ENCODE measurements at places on chromosomes 3 and 15.

GRCh38 chr3:132448216-132448961 lies 31.1 kb downstream of the DNAJC13 start:
- DNase-seq = no peak

GRCh38 chr3:50518436-50518835 lies 15.0 kb upstream of the CACNA2D2 start:
- no peak for DNase-seq

DNA sequence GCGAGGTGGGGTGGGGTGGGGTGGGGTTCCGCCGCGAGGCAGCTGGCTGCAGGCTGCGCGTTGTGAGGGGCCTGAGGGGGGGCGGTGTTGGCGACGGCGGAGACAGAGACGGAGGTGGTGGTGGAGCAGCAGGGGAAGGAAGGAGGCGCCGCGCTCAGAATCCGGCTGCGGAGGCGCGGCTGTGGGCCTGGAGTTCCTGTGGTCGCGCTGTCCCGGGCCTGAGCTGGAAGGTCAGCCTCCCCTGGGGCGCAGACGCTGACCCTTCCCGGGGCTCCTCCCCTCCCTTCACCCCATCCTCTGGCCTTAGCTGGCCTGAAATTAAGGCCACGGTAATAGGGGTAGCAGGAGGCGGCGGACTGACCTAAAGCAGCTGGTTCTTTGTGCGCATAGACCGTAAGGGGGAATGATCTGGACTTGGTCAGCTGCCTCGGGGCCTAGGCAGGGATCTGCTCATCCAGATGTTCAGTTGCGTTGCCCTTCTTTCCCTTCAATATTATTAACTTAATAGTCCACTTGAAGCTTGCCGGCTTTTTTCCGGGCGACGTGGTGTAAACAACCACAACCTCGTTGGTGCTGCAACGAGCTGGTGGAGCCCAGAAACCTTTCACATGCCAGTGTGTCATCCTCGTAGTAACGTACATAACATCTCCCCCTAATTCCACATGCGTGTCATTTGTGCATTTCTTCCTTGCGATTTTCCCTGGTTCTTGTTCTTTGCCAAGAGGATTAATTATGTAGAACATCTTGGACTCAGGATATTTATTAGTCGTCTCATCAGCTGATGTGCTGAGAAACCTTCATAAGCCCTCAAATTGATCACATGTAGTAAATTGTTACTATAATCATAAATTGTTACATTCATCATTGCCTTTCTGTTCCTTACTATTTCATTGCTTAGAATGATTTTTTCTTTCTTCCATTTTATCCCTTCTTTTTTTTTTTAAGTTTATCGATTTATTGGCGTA lies 626 bp downstream of the SEC62 start:
- peak; percentile 29 for DNase-seq

GRCh38 chr15:43241100-43241499 lies 20.3 kb upstream of the EPB42 start:
- DNase-seq = no peak

GRCh38 chr15:95292785-95293450 lies 1037.6 kb upstream of the NR2F2 start:
- no peak for DNase-seq

DNA sequence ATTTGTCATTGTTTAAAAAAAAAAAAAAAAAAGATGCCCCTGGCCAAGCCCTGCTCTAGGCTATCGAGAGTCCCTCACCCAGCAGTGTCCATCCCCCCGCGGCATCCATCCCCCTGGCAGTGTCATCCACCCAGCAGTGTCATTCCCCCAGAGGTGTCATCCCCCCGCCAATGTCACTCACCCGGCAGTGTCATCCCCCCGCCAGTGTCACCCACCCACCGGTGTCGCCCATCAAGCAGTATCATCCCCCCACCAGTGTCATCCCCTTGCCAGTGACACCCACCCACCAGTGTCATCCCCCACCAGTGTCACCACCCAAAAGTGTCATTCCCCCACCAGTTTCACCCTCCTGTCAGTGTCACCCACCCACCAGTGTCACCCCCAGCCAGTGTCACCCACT lies 99.3 kb upstream of the PRR20G start:
- DNase-seq = no peak

DNA sequence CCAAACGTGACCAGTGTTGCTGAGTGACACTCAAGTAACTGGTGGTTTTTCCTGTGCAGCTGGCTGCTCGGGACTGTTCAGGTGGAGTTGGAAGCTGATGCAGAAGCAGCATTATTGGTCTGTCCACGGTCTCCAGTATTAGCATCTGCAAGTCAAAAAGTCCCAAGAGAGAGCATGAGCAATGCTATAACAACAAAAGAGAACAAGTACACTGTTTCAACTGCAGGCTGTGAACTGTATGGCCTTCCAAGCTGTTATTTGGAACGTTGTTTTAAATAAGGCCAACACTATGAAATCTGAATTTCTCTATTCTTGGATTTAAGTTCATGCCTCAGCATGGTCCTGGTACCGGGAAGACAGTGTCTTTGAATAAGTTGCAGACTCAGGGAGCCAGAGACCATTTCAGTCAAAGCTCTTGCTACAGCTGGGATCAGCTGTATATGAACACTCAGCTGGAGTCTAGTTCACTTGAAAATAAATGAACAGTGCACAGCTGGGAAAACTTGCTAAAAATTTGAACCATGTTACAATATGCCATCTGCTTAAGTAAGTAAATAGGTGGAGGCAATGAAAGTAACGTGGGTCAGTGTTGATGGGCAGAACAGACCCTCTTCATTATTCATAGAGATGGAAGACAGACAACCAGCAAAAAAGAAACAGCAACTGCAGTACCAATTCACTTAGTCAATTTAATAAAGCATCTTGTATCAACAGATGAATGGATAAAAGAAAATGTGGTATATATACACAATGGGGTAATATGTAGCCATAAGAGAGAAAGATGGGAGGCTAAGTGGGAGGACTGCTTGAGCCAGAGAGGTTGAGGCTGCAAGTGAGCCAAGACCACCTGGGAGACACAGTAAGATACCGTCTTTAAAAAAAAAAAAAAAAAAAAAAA lies 45.1 kb downstream of the NR1I2 start:
- DNase-seq = no peak

DNA sequence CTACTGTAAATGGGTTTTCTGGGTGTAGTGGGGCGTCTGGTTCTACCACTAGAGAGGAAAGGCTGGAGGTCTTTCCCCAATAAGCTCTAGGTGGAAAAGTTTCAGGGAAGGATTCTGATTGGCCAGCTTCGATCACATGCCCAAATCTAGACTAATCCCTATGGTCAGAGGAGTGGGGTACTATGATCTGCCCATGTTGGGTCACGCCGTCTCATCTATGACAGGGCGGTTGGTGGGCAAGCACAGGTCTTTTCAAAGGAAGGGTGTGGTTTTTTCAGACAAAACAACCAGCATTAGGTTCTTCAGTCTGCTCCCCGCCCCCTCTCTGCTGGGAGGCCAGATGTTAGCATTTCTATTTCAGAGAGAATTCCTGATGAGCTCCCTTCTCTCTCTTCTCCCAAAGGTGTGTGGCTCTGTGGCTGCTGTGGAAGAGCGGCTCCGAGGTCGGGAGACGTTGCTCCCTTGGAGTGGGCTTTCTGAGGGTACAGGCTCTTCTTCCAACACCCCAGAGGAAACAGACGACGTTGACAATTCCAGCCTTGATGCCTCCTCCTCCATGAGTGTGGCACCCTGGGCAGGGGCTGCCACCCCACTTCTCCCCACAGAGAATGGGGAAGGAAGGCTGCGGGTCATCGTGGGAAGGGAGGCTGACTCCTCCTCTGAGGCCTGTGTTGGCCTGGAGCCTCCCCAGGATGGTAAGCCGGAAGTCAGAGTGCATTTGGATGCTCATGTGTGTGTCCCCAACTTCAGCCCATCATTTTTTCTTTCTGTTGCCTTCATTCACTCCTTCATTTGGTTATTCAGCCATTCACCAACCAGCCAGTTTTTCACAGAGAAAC lies 9.7 kb upstream of the TATDN2 start:
- DNase-seq = peak; percentile 31

- no peak for DNase-seq
Observed at GRCh38 chr3:8621872-8622271, 22.7 kb downstream of the SSUH2 start.

DNA sequence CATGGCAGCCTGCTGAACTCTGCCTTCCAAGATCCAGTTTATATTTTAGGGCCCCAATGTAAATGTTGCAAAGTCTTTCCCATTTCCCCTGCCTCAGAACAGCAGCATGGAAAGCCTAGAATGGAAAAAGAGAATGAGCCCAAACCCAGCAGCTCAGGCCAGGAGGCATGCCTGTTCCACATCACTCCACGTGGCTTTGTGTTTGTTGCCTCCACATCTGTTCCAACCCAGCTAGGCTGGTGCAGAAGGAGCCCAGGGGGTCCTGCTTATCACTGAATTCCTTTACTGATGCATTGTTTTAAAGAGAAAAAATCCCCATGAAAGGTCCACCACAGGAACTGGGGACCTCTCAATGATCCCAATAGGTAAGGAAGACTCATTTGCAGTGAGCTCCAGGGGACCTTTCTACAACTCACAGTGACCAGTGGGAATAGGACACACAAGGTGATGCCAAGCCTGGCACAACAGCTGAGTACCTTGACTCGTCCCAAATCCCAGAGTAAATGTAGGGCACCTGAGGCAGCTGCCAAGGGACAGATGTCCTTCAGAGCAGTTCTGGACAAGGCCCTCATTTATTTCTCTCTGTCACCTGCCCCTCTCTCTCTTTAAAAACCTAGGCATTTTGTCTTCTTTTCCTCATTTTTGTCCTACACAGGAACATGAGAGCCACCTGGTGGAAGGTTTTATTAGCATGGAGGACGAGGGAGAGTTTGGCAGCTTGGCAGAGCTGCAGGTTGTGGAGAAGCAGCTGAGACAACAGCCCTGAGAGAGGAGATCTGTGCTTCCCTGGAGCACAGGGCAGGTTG lies 41.7 kb upstream of the ADAMTS17 start:
- DNase-seq = no peak

- peak; percentile 3 for DNase-seq
Observed at GRCh38 chr15:59622289-59622688, 10.7 kb downstream of the GCNT3 start.

DNA sequence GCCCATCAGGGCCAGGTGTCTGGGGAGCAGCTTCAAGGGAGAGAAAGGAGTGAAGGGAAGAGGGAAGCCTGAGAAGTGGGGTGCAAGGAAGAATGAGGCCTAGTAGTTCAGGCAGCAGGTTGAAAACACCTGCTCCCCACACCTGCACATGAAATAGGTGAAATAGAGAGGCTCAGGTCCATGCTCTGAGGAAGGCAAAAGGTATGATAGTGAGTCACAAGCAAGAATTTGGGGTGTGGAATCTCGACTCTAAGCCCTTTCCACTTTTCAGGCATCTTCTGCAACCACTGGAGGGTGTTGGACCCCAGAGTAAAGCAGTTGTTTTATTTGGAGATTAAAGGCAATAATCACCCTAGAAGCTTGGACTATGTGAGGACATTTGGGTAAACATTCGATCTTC lies 157.5 kb downstream of the CTNNB1 start:
- no peak for DNase-seq

DNA sequence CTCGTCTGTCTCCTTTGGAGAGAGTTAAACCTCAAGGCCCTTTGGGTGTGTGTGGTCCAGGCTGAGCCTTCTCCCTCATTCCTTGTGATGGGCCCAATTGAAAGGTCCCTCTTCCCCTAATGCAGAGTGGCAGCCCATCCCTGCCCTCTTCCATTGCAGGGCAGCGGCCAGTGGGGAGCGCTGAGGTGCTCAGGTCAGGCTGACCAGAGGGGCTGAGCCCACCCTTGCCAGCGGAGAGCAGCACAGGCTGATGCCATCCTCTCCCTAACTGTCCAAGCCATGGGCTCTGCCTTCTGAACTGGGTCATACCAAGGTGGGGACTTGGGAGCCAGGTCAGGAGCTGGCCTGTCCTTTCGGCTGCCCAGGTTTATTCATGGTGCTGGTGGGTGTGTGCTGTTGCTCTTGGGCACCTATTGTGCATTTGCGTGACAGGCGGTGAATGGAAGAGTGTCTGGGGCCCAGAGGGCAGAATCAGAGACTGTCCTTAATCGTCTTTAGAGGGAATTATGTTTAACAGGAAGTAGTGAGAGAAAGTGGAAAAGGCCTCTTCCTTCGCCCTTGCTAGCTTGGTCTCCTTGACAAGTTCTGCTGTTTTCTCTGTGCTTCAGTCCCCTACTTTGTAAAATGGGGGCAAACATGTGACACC lies 96.9 kb downstream of the VGLL4 start:
- DNase-seq = no peak

GRCh38 chr15:68818769-68819494 lies 1.8 kb downstream of the ANP32A start:
- peak; percentile 17 for DNase-seq

DNA sequence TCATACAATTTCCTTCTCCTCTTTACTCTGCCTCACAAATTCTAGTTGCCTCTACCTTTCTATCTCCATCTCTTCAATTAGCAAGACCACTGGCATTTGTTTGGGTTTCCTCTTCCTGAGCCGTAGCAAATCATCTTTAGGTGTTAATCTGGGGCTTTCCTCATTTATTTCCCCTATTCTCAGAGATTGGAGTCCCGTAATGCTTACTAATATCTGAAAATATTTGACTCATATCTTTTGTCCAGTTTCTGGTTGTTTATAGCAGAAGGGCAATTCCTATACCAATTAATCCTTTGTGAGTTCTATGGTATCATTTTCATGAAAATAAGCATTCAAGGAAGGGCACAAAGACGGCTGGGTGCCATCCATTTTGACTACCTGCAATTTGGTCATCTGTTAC lies 103.7 kb downstream of the NR2E3 start:
- no peak for DNase-seq

DNA sequence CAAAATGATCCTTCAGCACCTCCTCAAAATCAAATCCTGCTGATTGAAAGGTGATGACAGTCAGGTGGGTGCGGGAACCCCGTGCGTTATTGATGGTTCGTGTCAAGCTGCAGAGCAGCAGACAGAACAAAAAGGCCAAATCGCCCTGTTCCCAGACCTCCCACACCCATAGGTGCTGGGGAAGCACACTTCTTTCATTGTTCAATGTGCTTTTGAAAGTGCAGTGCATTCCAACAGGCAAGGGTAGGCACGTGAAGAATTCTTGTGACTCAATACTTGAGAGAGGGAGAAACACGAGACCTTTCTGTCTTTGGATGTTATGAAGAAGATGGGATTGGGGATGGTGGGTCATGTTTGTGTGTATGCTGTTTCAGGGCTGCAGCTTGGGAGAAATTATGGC lies 514.0 kb downstream of the MCTP2 start:
- DNase-seq = no peak

Measured in activated CD4-positive, alpha-beta T cell treated with anti-CD3 and anti-CD28 coated beads, Interleukin-2, amount 50 U/mL, for 1 hour (primary cell).